ENCODE measurements at places on chromosomes 2 and 18. TPM values are rescaled to one million over a fixed set of nuclear protein-coding genes. Genes with fewer than 3 reads are reported as not detected.

CETN1 gene
- total RNA-seq = not detected

DNA sequence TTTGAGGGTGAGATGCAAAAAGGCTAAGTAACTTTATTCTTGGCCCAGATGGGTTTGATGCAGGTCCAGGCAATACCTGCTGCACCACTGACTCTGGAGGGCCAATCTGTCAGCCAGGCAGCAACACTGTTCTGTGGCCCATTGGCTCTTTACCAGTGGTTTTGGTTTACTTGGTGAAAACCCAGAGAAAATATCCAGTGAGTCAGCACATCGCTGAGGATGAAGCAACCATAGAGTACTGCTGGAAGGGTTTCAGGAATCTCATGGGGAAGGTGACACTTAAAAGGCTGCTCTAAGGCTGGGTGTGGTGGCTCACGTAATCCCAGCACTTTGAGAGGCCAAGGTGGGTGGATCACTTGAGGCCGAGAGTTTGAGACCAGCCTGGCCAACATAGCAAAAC is 192.5 kb upstream of the FAM98A start:
- DNase-seq = peak; percentile 76

GRCh38 chr2:76684756-76685155 is 837.4 kb downstream of the LRRTM4 start:
- DNase-seq = no peak

GRCh38 chr18:32032609-32033008 is 14.0 kb downstream of the RNF125 start:
- no peak for DNase-seq
